ENCODE measurements at places on chromosomes 16 and 17. TPM values are rescaled to one million over a fixed set of nuclear protein-coding genes. Genes with fewer than 3 reads are reported as not detected.
A peak's percentile ranks its signal among the peaks of the same experiment; 100 is the strongest.

The TPSG1 gene
- 3.4 TPM for total RNA-seq

The FBXW10 gene
- total RNA-seq: not detected

DNA sequence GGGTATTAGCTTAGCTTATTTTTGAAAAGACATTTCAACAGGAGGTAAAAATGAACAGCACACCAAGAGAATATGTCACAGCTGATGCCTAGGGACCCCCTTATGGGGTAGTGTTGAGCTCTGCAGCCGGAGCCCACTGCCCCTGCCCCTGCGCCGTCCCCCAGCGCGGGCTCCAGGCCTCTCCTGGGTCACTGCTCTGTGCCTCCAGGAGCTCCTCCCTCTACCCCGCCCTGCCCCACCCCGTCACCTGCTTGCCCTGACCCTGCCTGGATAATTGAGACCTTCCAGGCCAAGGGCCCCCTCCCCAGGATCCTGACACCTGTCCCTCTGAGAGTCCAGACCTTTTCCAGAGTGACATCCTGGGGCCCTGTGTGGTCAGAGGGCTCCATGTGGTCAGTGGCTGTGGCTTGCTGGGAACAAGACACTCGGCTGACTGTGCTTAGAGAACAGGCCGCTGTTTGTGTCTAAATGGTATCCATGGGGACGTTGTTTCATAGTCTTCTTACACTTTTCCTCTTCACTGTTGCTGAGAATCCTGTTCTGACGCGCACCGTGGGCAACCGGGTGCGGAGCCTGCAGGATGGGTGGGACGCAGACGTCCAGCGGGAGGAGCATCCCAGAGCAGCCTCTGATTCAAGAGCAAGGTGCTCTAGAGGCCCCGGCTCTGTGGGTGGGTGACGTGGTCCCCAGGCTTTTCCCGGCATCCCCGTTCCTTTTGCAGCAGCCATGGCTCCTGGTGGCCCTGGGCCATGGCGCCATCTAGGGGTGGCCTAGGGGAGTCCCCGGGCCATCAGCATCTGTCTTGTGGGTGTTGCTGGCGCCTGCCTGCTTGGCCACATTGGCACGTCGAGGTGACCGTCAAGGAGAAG is 20.0 kb upstream of the WFIKKN1 start:
- no peak overlapping the region for H3K27ac ChIP-seq
- peaks cover 5% of the 10 kb centered on the region for H3K4me1 ChIP-seq
- H3K4me3 ChIP-seq: no peak overlapping the region
- H3K27me3 ChIP-seq: no peaks in the 10 kb centered on the region
- H3K36me3 ChIP-seq: no peaks in the 10 kb centered on the region

GRCh38 chr17:31392856-31393748 is 1.6 kb downstream of the RAB11FIP4 start:
- no peak for DNase-seq
- H3K27me3 ChIP-seq: peaks cover 11% of the 10 kb centered on the region
- peaks cover 2% of the 10 kb centered on the region for H3K4me1 ChIP-seq
- no peak overlapping the region for H3K4me3 ChIP-seq
- no peak overlapping the region for H3K27ac ChIP-seq

- H3K4me3 ChIP-seq: no peak overlapping the region
- H3K27me3 ChIP-seq: no peaks in the 10 kb centered on the region
- no peak overlapping the region for H3K27ac ChIP-seq
- no peak for DNase-seq
Measured at GRCh38 chr16:69436896-69437295, 12.5 kb downstream of the CYB5B start.

DNA sequence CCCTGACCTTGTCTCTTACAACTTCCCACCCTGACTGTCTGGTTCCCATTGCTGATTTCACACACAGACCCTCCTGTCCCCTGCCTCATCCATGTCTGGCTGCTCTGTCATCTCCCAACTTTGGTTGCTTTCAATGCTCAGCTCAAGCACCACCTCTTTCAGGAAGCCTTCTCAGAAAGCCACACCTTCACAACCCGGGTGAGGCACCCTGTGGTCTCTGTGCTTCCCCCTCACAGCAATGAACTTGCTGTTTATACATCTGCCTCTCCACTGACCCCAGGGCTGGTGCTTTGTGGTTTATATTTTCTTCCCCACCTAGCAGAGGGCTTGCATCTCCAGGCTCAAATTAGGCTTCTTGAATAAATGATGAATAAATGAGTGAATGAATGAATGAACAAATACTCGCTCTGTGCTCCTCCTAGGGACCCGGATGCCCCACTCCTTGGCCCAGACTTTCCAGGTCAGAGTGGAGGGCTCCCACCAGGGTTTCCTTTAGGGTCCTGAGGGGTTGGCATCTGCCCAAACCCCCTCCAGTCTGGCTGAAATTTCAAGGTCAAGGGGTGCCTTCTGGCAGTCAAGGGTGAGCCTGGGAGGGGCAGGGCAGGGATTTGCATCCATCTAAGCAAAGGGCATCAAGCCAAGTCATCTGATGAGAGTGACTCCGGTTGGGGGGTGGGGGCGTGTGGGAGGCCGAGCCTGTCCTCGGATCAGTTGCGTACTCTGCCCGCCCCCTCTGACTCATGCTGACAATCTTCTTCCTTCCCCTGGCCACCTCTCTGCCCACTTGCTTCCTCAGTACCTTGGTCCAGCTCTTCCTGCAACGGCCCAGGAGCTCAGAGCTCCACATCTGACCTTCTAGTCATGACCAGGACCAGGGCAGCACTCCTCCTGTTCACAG is at the start of gene ITGAX:
TSS of gene ITGAX (plus strand) at position 783 of the 898 bp plus-strand sequence. CDS start at position 862, 79 bp downstream.
- no peak within 1 kb of the TSS for H3K4me3 ChIP-seq
- DNase-seq: peak; percentile 31
- H3K27me3 ChIP-seq: no peaks in the 10 kb centered on the region
- H3K36me3 ChIP-seq: no peaks in the 10 kb centered on the region
- H3K4me1 ChIP-seq: no peaks in the 10 kb centered on the region

The MAF gene
- 70.1 TPM for total RNA-seq

The OR1A1 gene
- not detected for total RNA-seq

DNA sequence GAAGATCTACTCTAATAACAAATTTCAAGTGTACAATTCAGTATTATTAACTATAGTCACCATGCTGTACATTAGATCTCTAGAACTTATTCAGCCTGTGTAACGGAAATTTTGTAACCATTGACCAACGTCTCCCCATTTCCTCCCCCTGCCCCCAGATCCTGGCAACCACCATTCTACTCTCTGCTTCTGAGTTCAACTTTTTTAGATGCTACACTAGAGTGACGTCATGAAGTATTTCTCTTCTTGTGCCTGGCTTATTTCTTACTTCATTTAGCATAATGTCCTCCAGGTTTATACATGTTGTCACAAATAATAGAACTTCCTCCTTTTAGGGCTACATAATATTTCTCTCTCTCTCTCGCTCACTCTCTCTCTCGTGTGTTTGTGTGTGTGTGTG is 157.5 kb downstream of the ANKFN1 start:
- no peak overlapping the region for H3K27ac ChIP-seq
- H3K4me1 ChIP-seq: no peaks in the 10 kb centered on the region
- no peak overlapping the region for H3K4me3 ChIP-seq
- H3K27me3 ChIP-seq: no peaks in the 10 kb centered on the region

DNA sequence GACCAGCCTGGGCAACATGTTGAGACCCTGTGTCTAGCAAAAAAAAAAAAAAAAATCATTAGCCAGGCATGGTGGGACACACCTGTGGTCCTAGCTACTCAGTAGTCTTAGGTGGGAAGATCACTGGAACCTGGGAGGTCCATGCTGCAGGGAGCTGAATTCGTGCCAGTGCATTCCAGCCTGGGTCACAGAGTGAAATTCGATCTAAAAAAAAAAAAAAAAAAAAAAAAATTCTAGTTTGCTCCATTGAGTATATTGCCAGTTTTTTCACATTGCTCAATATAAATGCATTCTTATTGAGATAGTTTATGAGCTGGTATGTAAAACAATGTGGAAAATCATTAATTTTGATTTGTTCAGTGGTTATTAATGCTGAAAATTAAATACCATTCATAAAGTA is 52.0 kb downstream of the ABHD15 start:
- peaks cover 2% of the 10 kb centered on the region for H3K36me3 ChIP-seq
- no peak overlapping the region for H3K4me3 ChIP-seq
- no peaks in the 10 kb centered on the region for H3K4me1 ChIP-seq
- DNase-seq: no peak
- no peaks in the 10 kb centered on the region for H3K27me3 ChIP-seq

DNA sequence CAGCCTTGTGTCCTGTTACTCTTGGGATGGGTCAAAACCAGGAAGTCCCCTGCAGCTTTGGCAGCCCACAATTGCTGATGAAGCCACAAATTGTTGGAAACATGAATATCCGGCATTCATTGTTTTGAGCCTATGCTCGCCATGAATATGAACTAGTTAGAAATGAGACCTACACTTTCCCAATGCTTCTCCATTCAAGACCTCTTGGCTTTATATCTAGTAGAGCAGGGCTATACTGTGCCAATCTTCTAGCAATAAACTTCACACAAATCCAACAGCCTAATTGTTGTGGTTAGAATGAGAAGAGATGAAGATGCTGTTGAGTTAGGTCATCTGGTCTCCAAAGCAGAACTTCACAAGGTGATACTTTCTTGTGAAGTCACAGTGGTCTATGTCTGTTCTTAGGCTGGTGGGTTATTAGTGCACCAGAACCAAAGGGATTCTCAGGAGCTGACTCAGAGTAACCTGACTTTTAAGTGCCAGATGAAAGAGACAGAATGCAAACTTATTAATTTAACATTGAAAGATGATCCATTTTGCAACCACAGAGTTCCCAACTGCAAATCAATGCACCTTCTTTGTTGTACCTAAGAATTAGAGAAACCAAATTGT is 13.7 kb upstream of the KRT23 start:
- H3K27me3 ChIP-seq: no peaks in the 10 kb centered on the region
- H3K4me1 ChIP-seq: no peaks in the 10 kb centered on the region
- no peaks in the 10 kb centered on the region for H3K36me3 ChIP-seq
- H3K27ac ChIP-seq: no peak overlapping the region

The SMPD3 gene
- total RNA-seq: 0.72 TPM

DNA sequence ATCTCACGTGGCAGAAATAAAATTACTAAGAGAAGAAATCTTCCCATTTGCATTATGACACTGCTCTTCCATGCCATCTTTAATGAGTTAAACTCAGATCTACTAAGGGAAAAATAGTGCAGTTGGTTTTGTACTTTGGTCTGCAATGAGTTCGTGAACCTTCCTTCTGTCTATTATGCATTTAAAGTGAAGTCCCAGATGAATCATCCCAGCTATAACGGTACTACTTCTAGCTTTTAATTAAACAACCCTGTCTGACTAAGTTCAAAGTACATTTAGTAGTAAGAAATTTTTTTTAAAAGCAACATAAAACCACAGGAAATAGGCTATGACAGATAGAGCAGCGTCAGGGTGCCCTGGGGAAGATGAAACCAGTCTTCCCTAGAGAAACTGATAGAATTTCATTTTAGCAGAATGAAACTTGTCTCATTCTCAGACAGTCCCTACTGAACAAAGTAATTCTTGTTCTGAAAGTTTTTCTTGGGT is 1.8 kb downstream of the TMIGD1 start:
- H3K4me1 ChIP-seq: no peaks in the 10 kb centered on the region
- no peak overlapping the region for H3K4me3 ChIP-seq
- no peaks in the 10 kb centered on the region for H3K27me3 ChIP-seq
- no peak for DNase-seq
- no peaks in the 10 kb centered on the region for H3K36me3 ChIP-seq
- H3K27ac ChIP-seq: peak overlapping the region; percentile 51

The ZNF207 gene
- total RNA-seq: 150 TPM

GRCh38 chr17:42252597-42253550 is 23.3 kb downstream of the STAT5B start:
- H3K4me3 ChIP-seq: no peak overlapping the region
- H3K27me3 ChIP-seq: no peaks in the 10 kb centered on the region
- DNase-seq: no peak
- peaks cover 8% of the 10 kb centered on the region for H3K4me1 ChIP-seq

The SLC38A8 gene
- not detected for total RNA-seq

DNA sequence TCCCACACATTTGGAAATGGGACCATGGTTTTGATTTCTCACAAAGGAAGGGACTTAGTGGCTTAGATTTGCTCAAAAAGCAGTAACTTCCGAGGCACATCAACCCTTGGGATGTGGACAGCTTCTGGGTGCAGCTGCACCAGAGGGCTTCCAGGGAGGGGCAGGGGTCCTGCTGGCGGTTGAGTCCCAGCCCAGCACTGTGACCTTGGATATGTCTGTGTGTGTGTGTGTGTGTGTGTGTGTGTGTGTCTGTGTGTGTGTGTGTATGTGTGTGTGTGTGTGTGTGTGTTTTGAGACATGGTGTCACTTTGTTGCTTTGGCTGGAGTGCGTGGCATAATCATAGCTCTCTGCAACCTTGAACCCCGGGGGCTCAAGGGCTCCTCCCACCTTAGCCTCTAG is 130.8 kb downstream of the CLEC16A start:
- no peaks in the 10 kb centered on the region for H3K36me3 ChIP-seq
- no peak overlapping the region for H3K27ac ChIP-seq
- peaks cover 17% of the 10 kb centered on the region for H3K4me1 ChIP-seq
- DNase-seq: no peak
- no peak overlapping the region for H3K4me3 ChIP-seq

The HIGD1B gene
- total RNA-seq: 2.2 TPM

GRCh38 chr16:56732366-56732765 is 2.4 kb downstream of the NUP93 start:
- no peaks in the 10 kb centered on the region for H3K36me3 ChIP-seq
- no peaks in the 10 kb centered on the region for H3K27me3 ChIP-seq
- DNase-seq: no peak
- H3K4me1 ChIP-seq: peaks cover 3% of the 10 kb centered on the region
- H3K27ac ChIP-seq: no peak overlapping the region

DNA sequence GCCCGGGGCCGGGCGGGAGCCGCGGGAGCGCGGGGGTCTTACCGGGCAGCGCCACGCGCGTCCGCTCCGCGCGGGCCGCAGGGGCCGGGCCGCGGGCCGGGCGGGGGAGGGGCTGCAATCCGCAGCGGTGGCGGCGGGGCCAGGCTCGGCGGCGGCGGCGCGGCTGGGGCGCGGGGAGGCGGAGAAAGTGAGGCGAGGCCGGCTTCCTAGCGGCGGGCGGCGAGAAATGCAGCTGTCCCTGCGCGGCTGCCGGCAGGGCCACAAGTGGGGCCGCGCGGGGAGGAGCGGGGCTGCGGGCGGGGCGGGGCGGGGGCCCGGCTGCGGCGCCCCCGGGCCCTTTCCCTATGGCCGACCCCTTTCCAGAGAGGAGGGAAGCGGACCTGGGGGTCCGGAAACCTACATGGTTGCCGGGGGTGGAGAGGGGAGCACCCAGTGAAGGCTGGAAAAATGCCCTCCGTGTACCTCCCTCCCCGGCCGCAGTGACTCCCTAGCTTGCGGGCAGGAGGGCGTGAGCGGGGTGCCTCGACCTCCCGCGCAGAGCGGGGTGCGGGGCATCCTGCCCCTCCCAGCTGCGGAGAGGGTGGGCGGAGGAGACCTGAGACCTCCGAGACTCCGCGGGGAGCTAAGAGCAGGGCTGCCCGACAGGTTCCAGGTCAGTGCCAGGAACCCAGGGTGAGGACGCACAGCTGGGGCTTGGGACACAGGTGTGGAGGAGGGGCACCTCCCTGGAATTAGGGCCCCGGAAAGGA is at the start of gene CUEDC1:
TSS of gene CUEDC1 (minus strand) at position 230 of the 749 bp plus-strand sequence. CDS start 69,848 bp downstream, outside the sequence.
- H3K36me3 ChIP-seq: no peaks in the 10 kb centered on the region
- no peaks in the 10 kb centered on the region for H3K27me3 ChIP-seq
- DNase-seq: peak; percentile 94
- H3K4me3 ChIP-seq: peak within 1 kb of the TSS; percentile 44
- H3K27ac ChIP-seq: peak within 1 kb of the TSS; percentile 96

GRCh38 chr16:53998024-53998810 is 288.4 kb downstream of the IRX3 start:
- H3K27me3 ChIP-seq: no peaks in the 10 kb centered on the region
- no peak for DNase-seq
- H3K4me1 ChIP-seq: no peaks in the 10 kb centered on the region
- H3K27ac ChIP-seq: no peak overlapping the region
- H3K36me3 ChIP-seq: no peaks in the 10 kb centered on the region

All from kidney (tissue), 22 donors.